CD8-positive, alpha-beta memory T cell (primary cell): ENCODE measurements at places on chromosomes 1 and 21. TPM values are rescaled to one million over a fixed set of nuclear protein-coding genes. Genes with fewer than 3 reads are reported as not detected.

DNA sequence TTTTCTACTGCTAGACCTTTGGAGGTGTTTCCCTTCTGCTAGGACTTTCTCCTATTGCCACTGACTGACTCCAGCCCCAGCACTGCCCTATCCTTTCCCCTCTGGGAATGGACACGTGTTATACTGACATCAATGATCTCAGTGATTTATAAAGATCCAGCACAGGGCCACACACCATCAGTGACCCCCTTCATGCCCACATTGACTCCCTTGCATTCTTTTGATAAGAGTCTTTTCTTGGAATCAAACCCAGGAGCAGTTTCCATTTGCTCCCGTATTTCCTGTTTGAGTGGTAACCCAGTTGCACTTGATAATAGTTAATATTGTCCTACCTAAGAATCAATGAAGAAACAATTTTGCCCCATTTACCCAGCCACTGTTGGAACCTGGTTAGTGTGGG lies 501.0 kb upstream of the USP24 start:
- no peak for DNase-seq
- no peaks in the 10 kb centered on the region for H3K27me3 ChIP-seq

GRCh38 chr1:218874313-218874712 lies 299.4 kb upstream of the LYPLAL1 start:
- no peaks in the 10 kb centered on the region for H3K4me1 ChIP-seq
- no peak for DNase-seq
- H3K36me3 ChIP-seq = no peaks in the 10 kb centered on the region
- H3K27ac ChIP-seq = no peak overlapping the region

OR2L5 gene
- not detected for total RNA-seq

- no peak overlapping the region for H3K4me3 ChIP-seq
- no peaks in the 10 kb centered on the region for H3K27me3 ChIP-seq
- H3K4me1 ChIP-seq = no peaks in the 10 kb centered on the region
These were observed 82.0 kb upstream of the MROH9 start for GRCh38 chr1:170853302-170853701.

- H3K36me3 ChIP-seq = no peaks in the 10 kb centered on the region
- H3K27me3 ChIP-seq = no peaks in the 10 kb centered on the region
- H3K4me1 ChIP-seq = no peaks in the 10 kb centered on the region
These were observed 104.1 kb upstream of the TMPRSS2 start for GRCh38 chr21:41611966-41612606.

- no peak for DNase-seq
- peaks cover 14% of the 10 kb centered on the region for H3K27me3 ChIP-seq
- no peak overlapping the region for H3K4me3 ChIP-seq
- H3K4me1 ChIP-seq = peaks cover 32% of the 10 kb centered on the region
- no peak overlapping the region for H3K27ac ChIP-seq
- H3K36me3 ChIP-seq = no peaks in the 10 kb centered on the region
These were observed 914 bp upstream of the ADGRB2 start for GRCh38 chr1:31765041-31765467.

GRCh38 chr1:167093846-167094516 lies at the start of gene STYXL2:
TSS of gene STYXL2 (plus strand) at chr1:167094075. CDS start at chr1:167094850, 775 bp downstream.
- DNase-seq = no peak
- no peaks in the 10 kb centered on the region for H3K36me3 ChIP-seq
- H3K4me1 ChIP-seq = peaks cover 25% of the 10 kb centered on the region
- no peak within 1 kb of the TSS for H3K27ac ChIP-seq
- no peak within 1 kb of the TSS for H3K4me3 ChIP-seq

GRCh38 chr1:43538969-43539368 lies 8.3 kb downstream of the PTPRF start:
- H3K27ac ChIP-seq = no peak overlapping the region
- no peak for DNase-seq
- H3K27me3 ChIP-seq = no peaks in the 10 kb centered on the region
- H3K4me3 ChIP-seq = no peak overlapping the region
- no peaks in the 10 kb centered on the region for H3K36me3 ChIP-seq

KCND3 gene
- not detected for total RNA-seq

- H3K36me3 ChIP-seq = no peaks in the 10 kb centered on the region
- H3K27ac ChIP-seq = no peak overlapping the region
- DNase-seq = no peak
- H3K4me3 ChIP-seq = no peak overlapping the region
These were observed 37.4 kb downstream of the CITED4 start for GRCh38 chr1:40824591-40825434.

GRCh38 chr1:6343506-6344405 lies 49.8 kb downstream of the ACOT7 start:
- peaks cover 13% of the 10 kb centered on the region for H3K4me1 ChIP-seq
- no peaks in the 10 kb centered on the region for H3K36me3 ChIP-seq
- DNase-seq = peak; percentile 42
- no peak overlapping the region for H3K27ac ChIP-seq

MEGF6 gene
- 10.8 TPM for total RNA-seq

SPRR3 gene
- not detected for total RNA-seq

DNA sequence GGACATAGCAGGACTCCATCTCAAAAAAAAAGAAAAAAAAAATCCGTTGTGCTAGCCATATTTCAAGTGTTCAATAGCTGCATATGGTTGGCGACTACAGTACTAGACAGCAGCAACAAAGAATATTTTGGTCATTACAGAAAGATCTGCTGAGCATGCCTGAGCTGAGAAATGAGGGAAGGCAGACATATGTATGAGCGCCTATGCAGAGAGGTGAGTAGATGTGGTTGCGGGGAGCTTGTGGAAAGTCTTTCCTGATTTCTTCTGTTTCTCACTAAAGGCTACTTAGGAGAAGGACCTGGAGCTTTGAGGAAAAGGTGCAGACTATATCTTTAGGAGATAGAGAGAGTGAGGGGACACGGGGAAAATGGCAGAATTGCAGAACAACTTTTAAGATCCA lies 21.0 kb upstream of the APP start:
- no peaks in the 10 kb centered on the region for H3K36me3 ChIP-seq
- no peak overlapping the region for H3K27ac ChIP-seq
- no peak for DNase-seq
- H3K27me3 ChIP-seq = no peaks in the 10 kb centered on the region
- H3K4me3 ChIP-seq = no peak overlapping the region

KCNA3 gene
- 40.5 TPM for total RNA-seq

GRCh38 chr1:205961991-205962820 lies 18.9 kb upstream of the SLC26A9 start:
- no peaks in the 10 kb centered on the region for H3K4me1 ChIP-seq
- no peak for DNase-seq
- H3K27ac ChIP-seq = no peak overlapping the region
- no peak overlapping the region for H3K4me3 ChIP-seq
- H3K27me3 ChIP-seq = no peaks in the 10 kb centered on the region

- no peak overlapping the region for H3K27ac ChIP-seq
- H3K27me3 ChIP-seq = no peaks in the 10 kb centered on the region
- no peak for DNase-seq
These were observed 77.7 kb downstream of the CC2D1B start for GRCh38 chr1:52288286-52288685.

DNA sequence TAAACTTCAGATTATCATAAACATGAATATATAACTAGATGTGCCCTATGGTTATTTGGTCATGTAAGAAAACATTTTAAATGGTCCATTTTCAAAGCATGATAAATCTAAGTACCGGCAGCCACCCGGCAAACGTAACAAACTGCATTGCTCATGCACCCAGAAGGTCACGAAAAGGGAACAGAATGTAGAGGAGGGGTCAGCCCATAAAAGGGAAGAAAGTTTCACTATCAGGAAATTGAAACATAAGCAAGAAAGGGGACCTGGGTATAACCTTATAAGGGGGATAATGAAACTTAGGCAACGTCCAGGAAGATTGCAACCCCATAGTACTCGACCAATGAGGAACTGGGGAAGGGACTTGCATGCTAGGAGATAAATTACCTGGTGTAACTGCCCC lies 421.2 kb upstream of the ZRANB2 start:
- no peaks in the 10 kb centered on the region for H3K4me1 ChIP-seq
- DNase-seq = no peak
- H3K4me3 ChIP-seq = no peak overlapping the region
- no peak overlapping the region for H3K27ac ChIP-seq

- DNase-seq = peak; percentile 44
- no peak overlapping the region for H3K4me3 ChIP-seq
- no peaks in the 10 kb centered on the region for H3K27me3 ChIP-seq
These were observed 107.1 kb downstream of the NIBAN1 start for GRCh38 chr1:184866991-184867788.

PCBP3 gene
- total RNA-seq = 0.35 TPM

DNA sequence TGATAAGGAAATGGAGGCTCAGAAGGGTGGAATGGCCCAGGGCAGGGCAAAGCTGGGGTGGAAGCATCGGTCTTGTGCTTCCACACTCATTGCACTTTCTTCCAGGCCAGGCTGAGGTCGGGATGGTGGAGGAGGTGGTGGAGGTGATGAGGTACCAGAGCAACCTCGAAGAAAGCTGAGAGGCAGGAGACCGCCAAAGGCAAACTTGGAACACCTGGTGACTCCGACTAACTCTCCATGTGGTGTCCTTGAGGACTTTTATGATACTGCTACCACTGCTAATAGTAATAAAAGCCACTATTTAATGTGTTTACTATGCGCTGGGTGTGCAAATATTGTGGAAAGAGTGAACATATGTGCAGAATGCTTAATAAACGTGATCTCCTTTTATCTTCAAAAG lies 16.9 kb upstream of the BTG2 start:
- DNase-seq = no peak
- H3K4me1 ChIP-seq = peaks cover 62% of the 10 kb centered on the region
- H3K4me3 ChIP-seq = peak overlapping the region; percentile 17
- no peaks in the 10 kb centered on the region for H3K36me3 ChIP-seq
- H3K27ac ChIP-seq = peak overlapping the region; percentile 85

DNA sequence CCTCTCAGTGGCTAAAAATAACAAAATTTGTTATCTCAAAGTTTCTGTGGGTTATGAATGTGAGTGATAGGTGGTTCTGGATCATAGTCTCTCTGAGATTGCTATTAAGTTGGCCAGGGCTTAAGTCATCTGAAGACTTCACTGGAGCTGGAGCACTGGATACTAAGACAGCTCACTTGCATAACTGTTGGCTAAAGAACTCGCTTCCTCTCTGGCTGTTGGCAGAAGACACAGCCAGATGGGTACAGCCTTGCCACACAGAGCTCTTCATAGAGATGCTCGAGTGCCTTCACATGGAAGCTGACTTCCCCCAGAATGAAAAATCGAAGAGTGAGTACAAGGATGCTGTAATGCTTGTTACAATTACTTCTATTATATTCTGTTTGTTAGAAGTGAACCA lies 333.8 kb downstream of the ZP4 start:
- H3K4me1 ChIP-seq = no peaks in the 10 kb centered on the region
- no peaks in the 10 kb centered on the region for H3K36me3 ChIP-seq
- H3K4me3 ChIP-seq = no peak overlapping the region
- H3K27me3 ChIP-seq = no peaks in the 10 kb centered on the region
- no peak for DNase-seq

DNA sequence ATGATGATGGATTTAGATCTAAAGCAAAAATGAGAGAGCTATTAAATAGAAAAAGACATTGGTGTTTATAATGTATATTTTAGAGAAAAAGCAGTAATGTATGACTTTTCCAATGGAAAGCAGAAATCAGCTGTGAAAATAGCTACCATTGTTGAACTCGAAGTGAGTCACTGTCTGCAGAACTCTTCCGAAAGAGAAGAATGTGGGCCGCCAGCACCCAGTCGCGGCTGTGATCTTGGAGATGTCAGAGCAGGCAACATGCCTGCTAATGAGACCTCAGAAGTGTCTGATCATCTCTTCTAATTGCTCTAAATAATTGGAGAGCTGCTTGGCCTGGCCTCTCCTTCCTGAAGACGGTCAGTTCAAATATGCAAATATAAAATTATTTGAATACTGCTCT lies 333.6 kb upstream of the RUNX1 start:
- H3K27ac ChIP-seq = no peak overlapping the region
- no peaks in the 10 kb centered on the region for H3K36me3 ChIP-seq
- H3K27me3 ChIP-seq = no peaks in the 10 kb centered on the region
- no peak overlapping the region for H3K4me3 ChIP-seq
- no peak for DNase-seq

- no peak overlapping the region for H3K27ac ChIP-seq
- DNase-seq = no peak
- H3K4me1 ChIP-seq = no peaks in the 10 kb centered on the region
- no peak overlapping the region for H3K4me3 ChIP-seq
- H3K36me3 ChIP-seq = no peaks in the 10 kb centered on the region
- no peaks in the 10 kb centered on the region for H3K27me3 ChIP-seq
These were observed 351.2 kb downstream of the SMYD3 start for GRCh38 chr1:246155923-246156322.

DNA sequence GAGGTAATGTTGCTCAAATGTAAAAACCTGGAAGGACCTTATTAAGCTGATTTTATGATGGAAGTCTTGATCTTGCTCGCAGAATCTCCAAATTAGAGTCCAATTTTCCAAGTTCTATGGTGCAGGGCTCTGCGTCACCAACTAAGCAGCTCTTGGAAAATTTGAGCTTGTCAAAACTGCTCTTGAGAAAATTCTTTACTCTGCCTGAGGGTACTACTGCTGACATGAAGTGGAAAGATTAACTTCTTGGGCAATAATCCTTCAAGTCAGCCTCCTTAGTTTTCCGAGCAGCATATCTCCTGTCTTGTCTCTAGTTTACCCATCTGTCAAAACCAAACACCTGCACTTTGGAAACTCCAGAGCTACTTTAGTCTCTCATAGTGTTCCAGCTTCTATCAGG lies 293.7 kb downstream of the KCTD3 start:
- H3K4me1 ChIP-seq = no peaks in the 10 kb centered on the region
- H3K27me3 ChIP-seq = no peaks in the 10 kb centered on the region
- no peaks in the 10 kb centered on the region for H3K36me3 ChIP-seq
- H3K27ac ChIP-seq = no peak overlapping the region
- no peak overlapping the region for H3K4me3 ChIP-seq

CLDN17 gene
- total RNA-seq = not detected

- no peak overlapping the region for H3K4me3 ChIP-seq
- no peak overlapping the region for H3K27ac ChIP-seq
- no peaks in the 10 kb centered on the region for H3K4me1 ChIP-seq
- no peaks in the 10 kb centered on the region for H3K36me3 ChIP-seq
- no peak for DNase-seq
These were observed 93.3 kb downstream of the SPSB1 start for GRCh38 chr1:9385801-9386573.

FMOD gene
- total RNA-seq = 1.2 TPM

DNA sequence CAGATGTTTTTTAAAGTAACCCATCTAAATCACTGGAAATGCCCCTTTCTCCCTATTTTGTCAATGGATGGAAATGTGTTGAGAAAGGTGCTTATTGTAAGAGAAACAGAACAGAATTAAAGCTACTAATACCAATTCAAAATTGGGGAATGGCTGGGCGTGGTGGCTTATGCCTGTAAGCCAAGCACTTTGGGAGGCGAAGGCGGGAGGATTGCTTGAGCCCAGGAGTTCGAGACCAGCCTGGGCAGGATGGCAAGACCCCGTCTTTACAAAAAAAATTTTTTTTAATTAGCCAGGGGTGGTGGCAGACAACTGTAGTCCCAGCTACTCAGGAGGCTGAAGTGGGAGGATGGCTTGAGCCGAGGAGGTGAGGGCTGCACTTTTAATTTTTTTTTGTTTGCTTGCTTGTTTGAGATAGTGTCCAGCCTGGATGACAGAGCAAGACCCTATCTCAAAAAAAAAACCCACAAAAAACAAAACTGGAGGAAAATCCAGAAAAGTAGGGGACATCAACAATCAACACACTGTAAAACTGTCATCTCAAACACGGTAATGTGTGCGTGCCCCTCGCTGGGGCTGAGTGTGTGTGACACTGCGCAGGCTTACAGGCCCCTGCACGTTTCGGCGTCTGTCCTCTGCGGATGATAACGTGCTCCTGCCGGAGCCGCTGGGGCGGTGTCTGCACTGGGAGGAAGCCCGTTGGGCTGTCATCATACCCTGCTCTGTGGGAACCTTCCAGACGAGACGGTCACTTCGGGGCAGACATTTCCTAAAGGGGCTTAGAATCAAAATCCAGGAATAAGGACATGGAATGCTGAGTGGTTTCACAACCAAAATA lies 11.6 kb upstream of the POFUT2 start:
- peak overlapping the region; percentile 33 for H3K27ac ChIP-seq
- no peak for DNase-seq
- no peaks in the 10 kb centered on the region for H3K27me3 ChIP-seq
- H3K4me3 ChIP-seq = no peak overlapping the region
- no peaks in the 10 kb centered on the region for H3K36me3 ChIP-seq
- peaks cover 23% of the 10 kb centered on the region for H3K4me1 ChIP-seq
